ENCODE measurements at places on chromosomes 1 and 21.

GRCh38 chr1:223261914-223262313 is 102.1 kb downstream of the SUSD4 start:
- no peak for DNase-seq

DNA sequence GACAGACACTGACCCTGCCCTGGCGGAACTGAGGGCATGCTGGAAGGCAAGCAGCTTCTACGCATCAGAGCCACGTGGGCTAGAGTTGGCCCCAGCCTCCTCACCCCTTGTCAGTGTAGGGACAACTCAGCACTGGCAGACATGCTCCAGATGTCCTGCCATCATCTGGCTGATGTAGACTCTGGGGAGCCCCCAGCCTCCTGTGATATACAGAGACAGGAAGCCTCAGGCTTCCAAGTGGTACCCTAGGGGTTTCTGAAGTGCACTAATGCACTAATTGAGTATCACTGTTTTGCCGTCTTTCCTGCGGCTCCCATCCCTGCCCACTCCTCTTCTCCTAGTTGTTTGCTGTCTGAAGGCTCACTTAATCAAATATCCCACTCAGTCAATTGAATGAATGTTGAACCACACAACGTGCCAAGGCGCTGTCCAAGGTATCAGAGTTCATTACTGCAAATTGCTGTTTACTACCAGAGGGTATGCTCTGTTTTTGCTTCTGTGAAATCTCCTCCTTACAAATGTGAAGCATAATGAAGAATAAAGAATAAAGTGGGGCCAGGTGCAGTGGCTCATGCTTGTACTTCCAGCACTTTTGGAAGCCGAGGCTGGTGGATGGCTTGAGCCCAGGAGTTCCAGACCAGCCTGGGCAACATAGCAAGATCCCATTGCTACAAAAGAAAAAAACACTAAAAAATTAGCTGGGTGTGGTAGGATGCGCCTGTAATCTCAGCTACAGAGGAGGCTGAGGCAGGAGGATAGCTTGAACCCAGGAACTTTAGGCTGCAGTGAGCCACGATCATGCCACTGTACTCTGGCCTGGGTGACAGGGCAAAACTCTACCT is 76.4 kb upstream of the ZBTB18 start:
- no peak for DNase-seq

- DNase-seq: peak; percentile 55
Observed at GRCh38 chr1:205791568-205792180, 16.4 kb upstream of the RAB29 start.

DNA sequence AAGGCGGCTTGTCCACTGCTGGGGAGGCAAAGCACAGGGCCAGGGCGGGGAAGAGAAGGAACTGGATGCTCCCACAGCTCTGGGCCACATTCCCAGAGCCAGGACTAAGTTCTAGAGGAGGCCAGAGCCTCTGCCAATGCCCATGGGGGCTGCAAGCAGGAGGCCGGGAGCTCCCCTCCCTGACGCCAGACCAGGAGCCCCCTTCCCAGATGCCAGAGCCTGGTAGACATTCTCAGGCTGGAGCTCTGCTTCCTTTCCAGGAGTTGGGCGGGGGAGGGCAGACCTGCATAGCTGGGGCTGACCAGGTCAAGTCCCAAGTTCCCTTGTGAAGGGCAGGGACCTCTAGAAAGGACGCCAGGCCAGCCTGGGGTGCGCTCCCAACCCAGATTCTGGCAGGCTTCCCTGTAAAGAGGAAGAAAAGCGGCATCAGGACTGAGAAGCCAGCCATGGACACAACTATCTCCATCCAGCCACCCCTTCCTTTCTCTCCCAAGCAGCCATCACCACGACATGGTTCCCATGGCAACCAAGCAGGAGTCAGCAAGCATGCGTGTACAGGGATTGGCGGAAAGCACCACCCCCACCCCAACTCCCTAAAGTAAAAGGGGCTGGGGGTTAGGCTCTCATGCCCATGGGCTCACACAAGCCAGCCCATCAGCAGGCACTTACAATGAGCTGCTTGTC is 13.4 kb downstream of the KIF21B start:
- no peak for DNase-seq

GRCh38 chr1:16720351-16721223 is 19.7 kb upstream of the RNU1-4 start:
- no peak for DNase-seq
